Esophagus squamous epithelium (tissue), 5 donors: ENCODE measurements at places on chromosomes 2 and 18.

GRCh38 chr2:227720680-227721079 is 2.9 kb upstream of the SLC19A3 start:
- DNase-seq, result no peak

DNA sequence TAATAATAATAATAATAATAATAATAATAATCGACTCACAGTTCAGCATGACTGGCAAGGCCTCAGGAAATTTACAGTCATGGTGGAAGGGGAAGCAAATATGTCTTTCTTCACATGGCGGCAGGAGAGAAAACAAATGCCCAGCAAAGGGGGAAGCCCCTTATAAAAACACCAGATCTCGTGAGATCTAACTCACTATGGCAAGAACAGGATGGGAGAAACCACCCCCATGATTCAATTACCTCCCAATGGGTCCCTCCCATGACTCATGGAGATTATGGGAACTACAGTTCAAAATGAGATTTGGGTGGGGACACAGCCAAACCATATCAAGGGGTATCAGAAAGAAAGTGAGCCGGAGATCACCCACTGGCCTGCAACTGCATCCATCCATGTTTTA is 40.5 kb upstream of the PAPOLG start:
- no peak for DNase-seq

- DNase-seq, result no peak
Observed at GRCh38 chr2:118309946-118310680, 221.8 kb downstream of the INSIG2 start.

DNA sequence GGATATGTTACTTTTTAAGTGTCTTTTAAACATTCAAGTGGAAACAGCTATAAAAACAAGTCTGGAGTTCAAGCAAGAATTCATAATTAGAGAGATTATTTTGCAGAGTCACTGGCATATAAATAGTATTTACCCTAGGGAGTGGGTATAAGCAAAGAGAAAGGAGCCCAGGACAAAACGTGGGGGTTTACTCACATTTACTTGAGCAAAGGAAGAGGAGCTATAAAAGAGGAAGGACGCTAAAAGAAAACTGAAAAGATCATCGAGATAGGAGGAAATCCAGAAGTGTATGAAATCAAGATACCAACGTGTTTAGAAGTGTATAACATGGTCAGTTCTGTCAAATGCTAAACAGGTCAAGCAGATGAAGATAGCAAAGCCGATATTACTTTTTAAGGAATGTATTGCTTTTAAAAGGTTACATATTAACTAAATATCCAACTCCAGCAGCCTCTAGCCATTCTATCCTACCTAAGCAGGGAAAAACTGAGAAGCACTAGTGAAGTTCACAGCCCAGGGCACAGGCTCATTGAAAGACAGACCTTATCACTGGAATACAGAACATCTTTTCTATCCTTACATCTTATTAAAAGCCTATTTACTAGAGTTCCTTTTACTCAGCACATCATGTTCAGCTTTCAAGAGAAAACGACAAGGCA is 8.6 kb downstream of the KANSL1L start:
- DNase-seq, result no peak

DNA sequence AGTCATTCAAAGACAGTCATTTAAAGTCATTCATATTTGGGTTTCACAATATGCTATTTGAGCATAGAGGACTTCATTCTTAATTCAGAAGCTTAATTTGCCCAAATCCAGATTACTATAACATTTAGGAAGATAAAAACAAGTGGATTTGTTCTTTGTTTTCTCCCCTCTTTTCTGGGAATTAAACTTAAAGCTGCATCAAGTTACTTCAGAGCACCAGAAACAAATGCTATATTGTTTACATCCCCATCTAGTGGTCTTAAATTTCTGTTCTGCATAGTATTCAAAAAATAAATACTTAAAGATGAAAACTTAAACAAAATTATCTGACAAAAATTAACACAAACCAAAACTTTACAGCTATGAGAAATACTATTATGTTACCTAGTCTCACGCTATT is 34.7 kb upstream of the MARCHF7 start:
- DNase-seq, result no peak

GRCh38 chr2:127640082-127641072 is 5.6 kb upstream of the GPR17 start:
- DNase-seq, result no peak

GRCh38 chr18:45664824-45665763 is 49.8 kb downstream of the SLC14A2 start:
- DNase-seq, result peak; percentile 6

GRCh38 chr2:239300871-239301735 is 99.7 kb downstream of the HDAC4 start:
- DNase-seq, result no peak

DNA sequence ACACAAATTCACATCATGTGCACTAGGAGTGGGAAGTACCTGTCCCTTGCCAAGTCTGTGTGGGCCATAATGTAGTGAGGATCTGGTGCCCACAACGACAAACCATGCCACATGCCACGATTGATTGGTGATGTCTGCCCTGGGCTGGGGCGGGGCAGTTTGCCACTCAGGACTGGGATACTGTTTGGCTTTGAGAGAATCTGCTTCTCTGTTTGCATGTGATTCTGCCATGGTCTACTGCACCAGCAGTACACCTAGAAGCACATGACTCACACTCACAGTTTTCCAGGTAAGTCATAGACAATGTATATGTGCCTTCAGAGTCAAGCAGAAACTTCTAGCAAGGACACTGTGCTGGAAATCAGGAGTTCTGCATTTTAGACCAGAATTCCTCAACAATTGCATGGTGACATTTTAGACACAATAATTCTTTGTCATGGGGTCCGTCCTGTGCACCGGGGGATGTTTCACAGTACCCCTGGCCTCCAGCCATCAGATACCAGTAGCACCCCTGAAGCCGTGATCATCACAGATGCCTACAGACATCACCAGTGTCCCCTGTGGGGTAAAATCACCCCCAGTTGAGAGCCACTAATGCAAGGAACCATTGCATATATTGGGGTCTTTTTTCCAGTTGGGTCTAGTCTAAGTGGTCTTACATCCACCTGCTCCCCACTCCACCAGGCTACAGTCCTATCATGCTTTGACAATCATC is 278.3 kb downstream of the EIPR1 start:
- DNase-seq, result no peak

DNA sequence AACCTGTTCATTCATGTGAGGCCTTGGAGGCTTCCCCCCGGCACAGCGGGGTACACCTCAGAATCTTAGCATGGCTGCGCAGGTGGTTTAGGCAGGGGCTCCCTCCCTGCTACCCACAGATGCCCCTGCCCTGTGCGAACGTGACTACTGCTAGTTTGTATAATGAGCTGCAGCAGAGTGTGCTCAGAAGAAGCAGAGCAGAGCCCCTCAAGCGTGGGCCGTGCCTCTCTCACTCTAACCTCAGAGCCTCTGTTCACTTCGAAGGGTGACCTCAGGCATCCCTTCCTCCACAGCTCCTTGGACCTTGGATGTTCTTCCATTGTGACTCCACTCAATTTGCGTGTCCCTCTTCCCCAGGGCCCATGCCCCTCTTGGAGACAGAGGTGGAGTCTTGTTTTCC is 161.6 kb downstream of the CTIF start:
- no peak for DNase-seq

- DNase-seq, result no peak
Observed at GRCh38 chr18:63553081-63553480, 10.9 kb downstream of the SERPINB12 start.

DNA sequence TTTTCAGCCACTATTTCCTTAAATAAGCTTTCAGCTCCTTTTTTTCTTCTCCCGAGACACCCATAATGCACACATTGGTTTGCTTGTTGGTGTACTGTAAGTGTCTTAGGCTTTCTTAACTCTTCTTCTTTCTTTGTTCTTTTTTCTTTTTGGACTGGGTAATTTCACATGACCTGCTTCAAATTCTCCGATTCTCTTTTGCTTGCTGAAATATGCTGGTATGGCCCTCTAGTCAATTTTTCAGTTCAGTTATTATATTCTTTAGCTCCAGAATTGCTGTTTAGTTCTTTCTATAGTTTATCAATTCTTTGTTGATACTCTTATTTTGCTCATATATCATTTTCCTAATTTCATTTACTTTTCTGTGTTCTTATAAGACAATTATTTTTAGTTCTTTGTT is 15.3 kb downstream of the FASTKD2 start:
- no peak for DNase-seq

DNA sequence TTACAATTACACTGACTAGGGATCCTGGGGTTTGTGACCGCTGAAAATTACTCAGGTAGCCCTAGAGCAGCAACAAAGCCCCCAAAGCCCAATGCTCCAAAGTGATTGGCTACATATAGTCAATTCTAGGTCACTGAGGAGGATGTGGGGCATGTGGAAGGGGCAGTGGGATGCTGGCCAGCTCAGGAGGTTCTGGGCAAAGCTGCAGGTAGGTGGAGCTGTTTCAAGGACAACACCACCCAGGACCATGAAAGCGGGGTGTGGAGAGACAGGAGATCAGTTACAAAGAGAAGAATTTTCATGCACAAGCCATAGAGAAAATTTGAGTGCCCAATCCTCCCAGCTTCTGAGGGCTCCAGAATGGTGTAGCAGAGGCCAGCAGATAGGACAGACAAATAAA is 75.0 kb upstream of the CCDC85A start:
- DNase-seq, result no peak

- DNase-seq, result no peak
Observed at GRCh38 chr2:196403471-196403870, 232.1 kb upstream of the STK17B start.

DNA sequence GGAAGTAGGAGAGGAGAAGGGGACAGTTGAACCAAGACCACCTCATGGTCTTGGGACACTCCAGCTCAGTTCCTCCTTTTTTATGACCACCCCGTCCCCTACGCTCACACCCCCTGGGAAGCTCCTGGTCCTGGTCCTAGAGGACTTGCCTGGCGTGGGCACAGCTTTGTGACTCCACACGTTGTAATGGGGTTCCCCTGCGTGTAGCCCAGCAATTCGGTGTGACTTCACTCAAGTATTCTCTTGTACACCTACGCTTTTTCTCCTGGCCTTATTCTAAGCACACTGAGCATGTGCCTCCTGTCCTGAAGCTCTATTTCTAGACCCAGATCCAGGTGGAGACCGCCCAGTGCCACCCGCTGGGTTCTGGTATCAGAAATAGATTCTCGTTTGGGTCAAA is 36.1 kb upstream of the B3GNT7 start:
- DNase-seq, result no peak

DNA sequence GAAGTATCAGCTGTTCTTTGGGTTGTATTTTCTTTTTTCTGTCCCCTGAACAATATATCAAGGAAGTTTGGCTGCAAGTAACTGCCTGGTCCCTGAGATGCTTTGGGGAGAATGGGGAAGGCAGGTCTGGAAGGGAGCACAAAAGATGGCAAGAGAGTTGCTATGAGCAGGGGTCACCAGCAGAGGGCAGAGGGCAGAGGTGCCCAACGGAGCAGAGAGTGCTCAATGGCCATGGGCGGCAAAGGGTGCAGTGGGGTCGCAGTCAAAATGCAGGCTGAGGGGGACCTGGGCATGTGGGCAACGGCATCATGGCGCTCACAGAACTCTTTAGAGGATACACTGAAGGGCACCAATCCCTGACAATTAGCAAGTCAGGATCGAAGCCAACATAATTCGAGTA is 107.7 kb upstream of the ATP8B1 start:
- no peak for DNase-seq

DNA sequence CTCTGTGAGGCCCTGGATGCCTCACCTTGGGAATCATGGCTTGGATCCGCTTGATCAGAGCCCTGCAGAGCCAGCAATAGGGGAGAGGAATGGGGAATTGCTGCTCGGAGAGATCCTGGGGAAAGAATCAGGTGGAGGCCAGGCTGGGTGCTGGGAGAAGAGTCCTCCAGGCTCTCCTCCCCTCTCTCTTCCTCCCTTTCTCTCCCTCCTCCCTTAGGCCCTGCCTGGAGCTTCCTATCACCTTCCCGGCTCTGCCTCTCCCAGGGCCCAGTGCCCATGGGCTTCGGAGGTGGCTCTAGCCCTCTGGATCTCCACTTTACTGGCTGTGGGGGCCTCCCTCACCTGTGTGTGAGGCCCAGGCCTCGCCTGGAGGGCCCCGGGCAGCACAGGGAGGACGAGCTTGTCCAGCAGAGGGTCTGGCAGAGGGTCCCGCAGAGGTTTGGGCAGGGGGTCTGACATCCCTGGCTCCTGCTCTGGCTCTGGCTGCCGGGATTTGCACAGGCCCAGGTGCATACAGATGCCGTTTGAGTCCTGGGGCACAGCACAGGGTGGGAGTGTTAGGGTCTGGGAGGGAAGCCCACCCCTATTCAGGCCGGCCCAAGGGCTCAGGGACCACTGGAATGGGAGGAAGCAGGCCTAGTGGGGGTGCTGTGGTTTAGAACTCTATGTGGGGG is 2.6 kb downstream of the SFTPB start:
- no peak for DNase-seq

- DNase-seq, result peak; percentile 3
Observed at GRCh38 chr2:127591221-127591923, 54.6 kb upstream of the GPR17 start.

- no peak for DNase-seq
Observed at GRCh38 chr2:8628179-8628865, 53.5 kb upstream of the ID2 start.

DNA sequence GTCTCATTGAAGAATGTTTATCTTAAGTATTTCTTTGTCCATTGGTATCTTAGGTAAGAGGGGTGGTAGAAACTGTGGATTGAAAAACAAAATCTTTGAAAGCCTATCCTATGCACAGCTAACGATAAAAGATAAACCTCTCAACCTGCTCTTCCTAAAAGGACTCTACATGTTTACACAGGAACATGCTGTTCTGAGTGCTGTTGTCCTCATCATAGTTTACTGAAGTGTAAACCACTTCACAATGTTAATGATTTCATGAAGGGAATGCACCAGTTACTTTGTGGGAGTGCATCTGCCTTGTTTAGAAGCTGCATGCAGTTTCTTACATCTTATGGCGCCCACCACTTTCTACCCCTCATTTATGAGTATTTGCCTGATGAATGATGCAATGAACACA is 1.2 kb downstream of the ACMSD start:
- DNase-seq, result no peak

DNA sequence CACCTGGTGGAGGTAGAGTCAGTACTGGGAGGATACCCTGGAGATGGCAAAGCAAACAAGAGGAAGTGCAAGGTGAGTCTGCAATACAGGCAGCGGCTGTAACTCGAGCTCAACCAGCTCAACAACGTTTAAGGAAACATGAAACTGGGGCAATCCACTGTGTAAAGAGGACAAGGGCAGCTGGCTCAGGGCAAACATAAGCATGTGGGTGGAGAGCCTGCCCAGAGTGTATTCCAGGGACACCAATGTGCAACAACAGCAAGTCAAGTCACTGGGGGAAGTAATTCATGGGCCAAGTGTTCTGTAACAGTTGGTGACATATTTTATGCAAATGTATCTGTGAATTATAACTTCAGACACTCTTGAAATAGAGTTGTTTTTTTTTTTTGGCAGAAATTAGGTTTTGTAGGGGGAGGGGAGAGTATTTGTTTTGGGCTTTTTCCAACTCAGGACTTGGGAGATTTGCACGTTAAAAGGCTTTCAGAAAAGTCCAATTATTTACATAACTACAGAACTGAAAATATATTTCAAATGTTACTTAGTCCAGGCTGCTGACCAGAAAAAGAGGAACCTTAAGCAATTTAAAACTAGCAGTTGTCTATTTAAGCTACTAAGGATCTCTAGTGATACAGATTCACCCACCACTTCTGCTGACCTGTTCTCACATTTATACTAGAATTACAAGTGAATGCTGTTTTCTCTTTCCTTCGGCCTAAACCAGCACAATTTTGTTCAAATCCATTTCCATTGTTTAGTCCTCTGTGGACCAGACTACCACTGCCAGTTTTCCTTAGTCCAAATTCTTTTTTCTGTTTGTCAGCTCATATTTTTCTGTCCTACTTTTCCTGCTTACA is 18.6 kb downstream of the NRXN1 start:
- DNase-seq, result no peak

- no peak for DNase-seq
Observed at GRCh38 chr2:12824351-12824777, 107.6 kb downstream of the TRIB2 start.

- DNase-seq, result no peak
Observed at GRCh38 chr18:23468753-23469459, 15.8 kb downstream of the RIOK3 start.
